ENCODE measurements at places on chromosomes 12 and 14.

GRCh38 chr12:63440048-63440447, 228.2 kb downstream of the DPY19L2 start:
- no peak for DNase-seq

DNA sequence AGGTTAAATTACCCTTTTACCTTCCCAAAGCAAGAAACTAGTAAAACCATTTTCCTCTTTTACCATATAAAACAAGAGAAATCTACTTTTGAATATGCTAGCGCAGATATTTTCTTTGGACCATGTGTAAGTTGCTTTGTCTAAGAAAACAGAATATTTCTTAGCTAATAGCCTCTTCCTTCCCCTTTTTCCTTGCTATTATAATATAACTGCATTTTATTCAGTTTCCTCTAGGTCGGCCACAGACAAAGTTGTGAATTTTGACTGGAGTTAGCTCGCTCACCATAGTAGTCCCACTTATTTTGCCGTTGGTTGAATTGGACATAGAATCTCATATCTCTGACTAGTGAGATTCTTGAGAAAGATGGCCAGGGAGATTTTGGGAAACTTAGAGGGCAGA, 115.6 kb downstream of the PLEKHA5 start:
- DNase-seq = no peak

- DNase-seq = no peak
Measured at GRCh38 chr12:105026411-105026810, 40.3 kb downstream of the NOPCHAP1 start.

DNA sequence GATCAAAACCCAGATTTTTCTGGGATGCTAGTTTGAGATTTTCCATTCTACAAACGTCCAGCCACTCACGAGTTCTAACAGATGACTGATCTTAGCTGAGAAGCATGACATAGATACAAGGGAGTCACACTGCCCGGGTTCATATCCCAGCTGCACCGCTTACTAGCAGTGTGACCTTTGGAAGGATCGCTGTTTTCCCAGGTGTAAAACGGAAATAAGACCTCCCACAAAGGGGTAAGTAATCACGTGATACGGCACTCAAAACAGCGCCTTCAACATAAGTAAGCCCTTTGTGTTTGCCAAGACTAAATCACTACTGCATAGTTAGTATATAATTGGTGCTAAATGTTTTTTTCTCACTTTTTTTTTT, 624 bp upstream of the PWP1 start:
- peak; percentile 81 for DNase-seq

- DNase-seq = no peak
Measured at GRCh38 chr12:117076410-117077372, 22.5 kb downstream of the TESC start.

GRCh38 chr14:68974759-68975347, 4.2 kb downstream of the ACTN1 start:
- DNase-seq = no peak

DNA sequence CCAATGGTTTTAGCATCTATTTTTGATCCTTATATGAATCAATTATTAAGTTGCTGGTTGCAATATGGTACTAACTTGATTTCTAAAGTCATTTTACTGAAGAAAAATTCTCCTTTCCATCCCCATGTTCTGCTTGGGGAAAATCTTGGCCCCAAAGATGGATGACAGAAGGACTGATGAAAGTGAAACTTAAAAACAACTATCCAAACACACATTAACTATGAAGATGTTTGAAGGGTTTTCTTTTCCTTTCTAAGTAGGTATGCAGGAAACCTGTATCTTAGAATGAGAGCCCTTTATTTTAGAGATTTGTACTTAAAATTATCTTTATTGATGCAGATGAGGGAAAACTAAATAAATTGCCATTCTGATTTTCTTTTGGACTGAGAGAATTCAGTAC, 5.9 kb downstream of the C12orf71 start:
- no peak for DNase-seq

GRCh38 chr12:52446367-52447045, 5.4 kb downstream of the KRT6B start:
- no peak for DNase-seq

DNA sequence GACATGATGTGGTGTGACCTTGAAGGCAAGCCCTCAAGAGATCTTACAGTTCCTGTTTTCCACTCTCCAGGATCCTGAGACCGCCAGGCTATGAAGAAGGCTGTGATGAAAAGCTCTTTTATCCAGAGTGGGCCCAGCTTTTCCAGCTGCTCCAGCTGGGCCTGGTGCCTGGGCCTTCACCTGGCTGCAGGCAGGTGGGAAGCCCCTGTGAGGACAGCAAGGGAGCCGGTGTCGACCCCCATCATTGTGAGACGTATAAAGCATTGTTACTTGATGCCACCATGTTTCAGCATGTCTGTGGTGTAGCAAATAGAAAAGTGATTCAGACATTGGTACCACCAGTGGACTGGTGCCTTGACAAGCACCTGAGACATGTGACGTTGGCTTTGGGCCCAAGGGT, 190.2 kb downstream of the KIF26A start:
- DNase-seq = no peak

GRCh38 chr12:662566-663292, 516 bp downstream of the NINJ2 start:
- DNase-seq = no peak

DNA sequence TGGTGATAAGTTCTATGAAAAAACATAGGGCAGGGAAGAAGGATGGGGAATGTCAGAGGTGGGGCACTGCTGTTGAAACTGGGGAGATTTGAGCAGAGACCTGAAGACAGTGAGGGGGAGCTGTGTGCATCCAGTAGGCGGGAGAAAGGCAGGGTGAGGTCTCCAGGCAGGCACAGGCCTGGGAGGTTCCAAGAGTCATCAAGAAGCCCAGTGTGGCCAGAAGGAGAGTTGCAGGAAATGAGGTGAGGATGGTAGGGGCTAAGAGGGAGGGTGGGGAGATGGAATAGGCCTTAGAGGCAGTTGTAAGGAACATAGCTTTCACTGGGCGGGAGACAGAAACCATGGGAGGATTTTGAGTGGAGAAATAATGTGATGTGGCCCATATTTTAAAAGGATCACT, 341.8 kb downstream of the GLT1D1 start:
- no peak for DNase-seq

DNA sequence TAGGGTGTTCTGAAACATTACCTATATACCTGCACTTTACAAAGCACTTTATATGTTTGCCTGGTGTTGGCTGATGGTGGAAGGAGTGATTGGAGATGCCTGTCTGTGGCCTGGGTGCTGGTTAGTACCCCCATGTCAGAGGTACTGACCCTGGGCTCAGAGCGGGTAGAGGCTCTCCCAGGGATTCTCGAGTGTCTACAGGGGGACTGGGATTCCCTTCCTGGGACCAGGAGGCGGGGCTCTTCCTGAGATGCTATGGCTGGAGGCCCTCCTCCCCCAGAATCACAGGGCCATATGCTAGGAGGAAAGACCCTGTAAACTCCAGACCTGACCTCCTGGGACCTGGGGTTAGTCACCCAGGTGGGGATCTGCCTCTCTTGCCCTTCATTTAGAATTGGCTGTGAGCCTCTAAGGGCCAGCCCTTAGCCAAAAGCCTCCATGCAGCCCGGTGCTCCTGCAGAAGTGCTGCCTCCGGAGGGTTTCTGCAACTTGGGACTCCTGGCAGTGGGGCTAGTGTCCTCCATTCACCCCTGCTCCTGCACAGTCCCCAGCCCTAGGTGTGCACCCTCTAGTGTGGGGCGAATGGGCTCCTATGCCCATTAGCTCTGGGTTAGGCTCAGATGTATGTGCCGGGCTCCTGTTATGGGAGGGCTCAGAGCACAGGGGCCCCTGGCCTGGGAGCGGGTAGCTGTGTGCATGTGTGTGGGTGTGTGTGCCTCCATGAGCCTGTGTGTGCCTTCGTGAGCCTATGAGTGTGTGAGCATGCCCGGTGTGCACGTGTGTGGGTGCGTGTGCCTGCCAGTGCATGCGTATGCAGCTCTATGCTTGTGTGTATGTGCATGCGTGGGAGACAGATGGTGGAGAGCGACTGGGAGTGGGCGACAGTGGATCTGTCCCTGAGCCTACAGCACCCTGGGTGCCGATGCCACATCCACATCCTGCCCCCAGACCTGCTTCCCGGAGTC, 36.6 kb downstream of the RTL1 start:
- DNase-seq = no peak

DNA sequence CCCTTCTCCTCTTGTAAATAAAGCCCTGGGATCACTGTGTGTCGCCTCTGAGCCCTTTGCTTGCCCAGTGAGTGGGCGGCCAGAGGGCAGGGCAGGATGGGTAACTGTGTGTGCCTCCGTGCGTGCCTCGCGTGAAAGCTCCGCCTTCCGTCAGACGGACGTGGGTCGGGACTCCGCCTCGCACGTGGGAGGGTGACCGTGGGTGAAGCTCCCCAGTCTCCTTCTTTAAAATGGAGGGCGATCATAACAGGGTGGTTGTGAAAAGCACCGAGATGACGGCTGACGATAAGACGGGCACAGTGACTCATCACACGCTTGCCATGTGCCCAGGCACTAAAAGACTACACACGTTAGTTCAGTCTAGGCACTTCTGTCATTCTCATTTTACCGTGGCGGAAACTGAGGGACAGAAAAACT, 9.2 kb downstream of the PHB2 start:
- DNase-seq = peak; percentile 95

- DNase-seq = no peak
Measured at GRCh38 chr14:64947710-64948611, 5.4 kb upstream of the GPX2 start.

- no peak for DNase-seq
Measured at GRCh38 chr12:15206338-15206737, 14.9 kb downstream of the RERG start.

DNA sequence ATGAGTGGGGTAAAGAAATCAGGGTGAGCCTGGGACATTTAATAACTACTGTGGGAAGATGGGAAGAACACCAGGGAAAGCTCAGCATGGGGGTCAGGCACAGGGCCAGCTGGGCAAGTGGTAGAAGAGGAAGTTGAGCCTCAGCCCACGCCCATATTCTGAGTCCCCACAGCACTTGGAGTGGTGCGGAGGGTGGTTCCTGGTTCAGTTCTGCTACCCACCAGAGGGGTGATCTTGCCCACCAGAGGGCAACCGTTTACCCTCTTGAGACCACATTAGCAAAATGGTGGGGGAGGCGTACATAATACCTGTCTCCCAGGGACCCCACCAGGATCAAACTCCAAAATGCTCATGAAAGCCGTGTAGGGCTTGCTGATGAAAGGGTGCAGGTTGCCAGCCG, 16.8 kb upstream of the ANKRD33 start:
- DNase-seq = no peak

GRCh38 chr12:120370343-120371243, 1.6 kb upstream of the MSI1 start:
- DNase-seq = no peak

- DNase-seq = no peak
Measured at GRCh38 chr12:11798006-11798708, 148.7 kb downstream of the ETV6 start.

- no peak for DNase-seq
Measured at GRCh38 chr12:93042283-93042682, 113.2 kb upstream of the EEA1 start.

- no peak for DNase-seq
Measured at GRCh38 chr12:109494348-109494881, 17.0 kb downstream of the UBE3B start.

- no peak for DNase-seq
Measured at GRCh38 chr12:124499898-124500244, 67.5 kb downstream of the NCOR2 start.

GRCh38 chr12:32889011-32889760, 7.4 kb downstream of the PKP2 start:
- no peak for DNase-seq

GRCh38 chr14:95233702-95234241, 76.4 kb upstream of the DICER1 start:
- no peak for DNase-seq

DNA sequence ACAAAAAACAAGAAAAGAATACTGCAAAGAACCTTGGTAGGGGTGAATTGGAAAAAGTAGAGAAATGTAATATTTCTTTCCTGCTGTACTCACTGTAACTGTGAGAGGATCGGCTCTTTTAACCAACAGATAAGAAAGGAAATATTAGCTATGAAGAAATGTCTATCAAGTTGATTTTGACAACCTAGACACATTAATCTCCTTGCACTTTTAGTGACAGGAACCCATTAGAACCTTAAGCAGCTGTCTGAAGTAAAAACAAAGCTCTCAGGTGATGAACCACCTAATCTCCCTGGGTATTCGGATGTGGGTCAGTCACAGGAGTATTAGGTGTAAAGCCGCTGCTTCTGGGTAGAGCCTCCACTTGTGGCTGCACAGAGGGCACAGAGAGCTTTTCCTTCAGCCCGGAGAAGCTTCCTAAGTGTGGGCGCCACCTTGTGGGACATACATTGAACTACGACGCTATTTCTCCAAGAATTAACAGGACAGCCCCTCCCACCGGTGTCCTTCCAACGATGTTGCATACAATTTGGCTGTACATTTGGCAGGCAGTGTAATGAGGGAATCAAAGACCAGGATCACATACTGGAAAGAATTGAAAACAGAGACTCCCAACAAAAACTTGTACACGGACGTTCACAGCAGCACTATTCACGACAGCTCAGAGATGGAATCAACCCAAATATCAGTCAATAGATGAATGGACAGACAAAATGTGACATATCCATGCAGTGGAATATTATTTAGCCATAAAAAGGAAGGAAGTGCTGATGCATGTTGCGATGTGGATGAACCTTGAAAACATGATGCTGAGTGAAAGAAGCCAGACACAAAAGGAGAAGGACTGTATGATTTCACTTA, 28.9 kb upstream of the MAPKAPK5 start:
- DNase-seq = peak; percentile 72

GRCh38 chr14:99725774-99726537, 41.9 kb downstream of the CYP46A1 start:
- no peak for DNase-seq

DNA sequence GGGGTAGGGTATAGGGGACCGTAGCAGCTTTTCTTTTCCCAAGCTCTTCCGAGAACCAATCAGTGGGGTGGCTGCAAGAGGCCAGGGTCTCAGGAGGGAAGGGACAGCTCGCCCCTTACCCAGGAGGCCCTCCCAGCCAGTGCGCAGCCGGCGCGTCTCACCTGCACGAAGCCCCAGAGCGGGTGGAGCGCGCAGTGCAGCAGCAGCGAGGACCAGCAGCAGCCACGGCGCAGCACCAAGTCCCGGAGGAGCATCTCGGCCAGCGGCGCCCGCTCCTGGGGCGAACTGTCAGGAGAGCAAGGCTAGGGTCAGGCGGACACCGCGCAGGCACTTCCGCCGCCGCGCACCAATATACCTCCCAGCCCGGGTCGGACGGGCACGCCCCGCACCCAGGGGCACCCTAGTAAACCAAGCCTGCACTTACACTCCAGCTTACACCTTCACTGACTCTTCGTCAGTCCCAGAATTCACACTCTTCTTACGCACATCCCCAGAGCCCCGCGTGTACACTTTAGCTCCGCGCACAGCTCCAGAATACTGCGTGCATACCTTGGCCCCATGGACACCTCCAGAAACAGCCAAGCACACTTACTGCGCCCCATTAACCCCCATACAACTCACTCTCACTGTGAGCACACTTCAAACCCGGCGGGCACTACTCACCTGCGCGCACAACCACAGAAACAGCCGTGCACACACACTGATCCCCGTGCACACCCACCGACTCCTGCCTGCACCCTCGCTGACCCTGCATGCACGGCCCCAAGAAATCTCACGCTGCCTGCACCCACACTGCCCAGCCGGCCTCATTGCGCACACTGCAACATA, 606 bp downstream of the PRIMA1 start:
- no peak for DNase-seq
